HFFc6 (cell line): ENCODE measurements at places on chromosomes 6 and 20. TPM values are rescaled to one million over a fixed set of nuclear protein-coding genes. Genes with fewer than 3 reads are reported as not detected.

Gene BPI
- not detected in 3 replicates for total RNA-seq

Gene CLPSL1
- not detected in 3 replicates for total RNA-seq

Gene MRAP2
- not detected in 3 replicates for total RNA-seq

Gene TUBB2B
- 0.53 to 1.3 TPM (median 0.53 TPM) in 3 replicates for total RNA-seq

Gene TRIM40
- total RNA-seq, result not detected in 3 replicates
